ENCODE measurements at places on chromosomes 13 and 19. TPM values are rescaled to one million over a fixed set of nuclear protein-coding genes. Genes with fewer than 3 reads are reported as not detected.

The RUBCNL gene
- 1.1 TPM for total RNA-seq

The TMEM255B gene
- 1.3 TPM for total RNA-seq

The TNFSF13B gene
- 0.46 TPM for total RNA-seq

The ZNF284 gene
- 1.4 TPM for total RNA-seq

- DNase-seq = no peak
Observed at GRCh38 chr13:98541701-98542203, 35.2 kb downstream of the STK24 start.

DNA sequence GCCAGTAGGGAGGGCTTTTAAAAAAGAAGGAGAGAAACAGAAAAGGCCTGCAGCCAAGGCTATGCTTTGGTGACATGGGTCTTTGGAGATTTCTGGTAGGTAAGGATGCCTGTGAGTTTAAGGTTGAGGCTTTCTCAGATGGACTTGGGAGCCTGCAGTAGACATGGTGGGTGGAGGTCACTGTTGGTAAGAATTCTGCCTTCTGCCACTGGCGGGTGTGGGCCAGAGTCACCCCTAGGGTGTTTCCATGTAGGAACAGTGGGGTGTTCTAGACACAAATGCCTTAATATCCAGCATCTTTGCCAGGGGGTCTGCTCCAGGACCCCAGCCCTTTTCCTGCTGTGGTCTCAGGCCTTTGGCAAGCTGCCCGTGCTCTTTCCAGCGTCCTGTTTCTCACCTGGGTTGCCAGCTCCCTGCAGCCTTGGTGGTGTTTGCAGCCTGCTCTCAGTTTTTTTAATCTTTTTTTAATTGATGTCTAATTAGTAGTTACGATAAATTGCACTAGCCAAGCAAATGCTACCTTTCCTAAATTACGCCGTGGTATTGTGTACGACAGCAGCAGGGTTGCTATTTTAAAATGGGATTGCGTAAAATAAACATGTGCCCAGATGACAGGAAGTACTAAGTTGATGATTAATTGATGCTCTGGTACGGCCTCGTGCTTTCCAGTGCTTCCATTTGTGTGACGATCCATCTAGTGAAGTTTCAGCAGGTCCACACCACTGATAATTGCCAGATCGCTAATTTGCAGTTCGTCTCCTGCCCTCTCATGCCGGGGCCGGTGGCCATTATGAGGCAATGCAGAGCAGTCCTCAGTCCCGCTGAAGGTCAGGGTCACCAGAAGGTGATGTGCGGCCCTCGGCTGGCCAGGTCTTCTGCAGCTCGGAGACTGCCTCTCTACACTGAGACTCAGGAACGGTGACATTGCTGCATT is 35.3 kb upstream of the NPAS1 start:
- no peak for DNase-seq

DNA sequence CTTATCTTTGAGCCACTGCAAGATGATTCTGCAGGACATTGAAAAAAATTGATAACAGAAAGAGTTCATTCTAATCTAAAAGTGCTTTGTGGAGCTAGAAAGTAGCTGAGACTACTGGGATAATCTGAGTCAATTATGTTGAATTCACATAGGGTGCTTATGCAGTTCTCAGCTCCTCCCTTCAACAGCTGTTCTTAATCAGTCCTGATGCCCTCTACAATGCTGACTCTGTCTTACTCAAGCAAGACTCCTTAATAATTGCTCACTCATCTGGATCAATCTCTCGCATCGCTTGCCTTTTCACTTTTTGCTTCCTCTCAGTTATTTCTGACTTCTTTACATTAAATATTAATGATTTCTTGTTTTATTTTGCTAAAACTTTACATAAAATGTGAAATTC is 182.1 kb downstream of the PCDH17 start:
- DNase-seq = no peak

DNA sequence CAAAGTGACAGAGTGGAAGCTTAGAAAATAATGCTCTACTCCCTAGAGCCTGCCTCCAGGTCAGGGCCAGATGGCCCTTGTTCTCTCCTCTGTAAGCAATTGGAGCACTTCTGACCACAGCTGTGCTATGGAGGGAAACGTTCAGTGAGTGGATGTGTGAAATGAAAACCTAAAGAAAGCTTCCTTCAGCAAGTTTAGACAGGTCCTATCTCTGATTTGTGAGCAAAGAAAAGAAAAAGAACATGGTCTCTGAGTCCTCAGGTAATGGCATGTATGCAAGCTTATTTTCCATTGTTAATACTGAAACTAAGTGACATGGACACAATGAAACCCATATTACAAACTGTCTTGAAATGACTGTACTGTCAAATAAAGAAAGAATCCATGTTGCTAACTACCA is 1486.8 kb downstream of the EFNB2 start:
- no peak for DNase-seq

DNA sequence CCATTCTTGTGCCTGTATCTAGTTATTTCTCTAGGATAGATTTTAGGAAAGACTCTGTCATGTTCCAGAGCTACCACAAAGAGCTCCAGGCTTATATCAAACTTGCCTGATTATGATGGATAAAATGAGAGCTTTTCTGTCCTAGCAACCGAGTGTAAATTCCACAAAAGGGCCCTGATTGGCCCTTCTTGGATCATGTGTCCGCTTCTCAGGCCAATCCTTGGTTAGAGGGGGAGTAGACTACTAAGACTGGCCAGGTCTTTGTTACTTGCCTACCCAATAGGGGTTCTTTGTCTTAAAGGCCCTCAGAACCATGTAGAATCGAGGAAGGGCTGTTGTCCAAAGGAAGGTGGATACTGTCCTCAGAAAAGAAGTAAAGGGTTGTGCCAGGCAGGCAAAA is 2.4 kb downstream of the DHX34 start:
- DNase-seq = no peak

DNA sequence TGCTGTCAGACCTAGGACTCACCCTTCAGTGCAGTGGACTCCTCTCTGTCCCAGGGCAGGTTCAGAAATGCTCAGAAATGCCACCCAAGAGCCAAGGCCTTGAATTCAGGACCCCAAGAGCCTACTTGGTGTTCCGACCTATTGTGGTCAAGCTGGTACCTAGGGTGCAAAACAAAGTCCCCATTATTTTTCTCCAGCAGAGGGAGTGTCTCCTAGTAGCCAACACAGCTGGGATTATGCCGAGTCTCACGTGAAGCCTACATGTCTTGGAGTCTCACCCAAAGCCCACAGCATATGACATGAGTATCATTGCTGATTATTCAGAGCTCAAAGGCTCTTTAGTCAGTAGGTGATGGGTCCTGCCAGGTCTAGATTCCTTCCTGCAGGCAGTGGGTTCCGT is 671.1 kb upstream of the SPRY2 start:
- DNase-seq = no peak

GRCh38 chr19:1227304-1228054 is 10.3 kb downstream of the CBARP start:
- no peak for DNase-seq

GRCh38 chr19:8575467-8575997 is 1.7 kb downstream of the MYO1F start:
- peak; percentile 47 for DNase-seq

DNA sequence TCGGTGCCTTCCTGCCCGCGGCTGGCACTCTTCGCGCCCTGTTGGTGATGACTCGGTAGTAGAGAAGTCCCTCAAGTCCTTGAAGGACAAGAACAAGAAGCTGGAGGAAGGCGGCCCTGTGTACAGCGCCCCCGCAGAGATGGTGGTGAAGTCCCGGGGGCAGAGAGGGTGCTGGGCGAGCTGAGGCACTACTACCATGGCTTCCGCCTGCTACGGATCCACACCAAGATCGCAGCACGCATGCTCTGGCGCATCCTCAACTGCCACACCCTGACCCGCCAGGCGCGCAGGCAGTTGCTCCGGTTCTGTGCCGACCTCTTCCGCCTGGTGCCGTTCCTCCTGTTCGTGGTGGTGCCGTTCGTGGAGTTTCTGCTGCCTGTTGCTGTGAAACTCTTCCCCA is 11.1 kb downstream of the ZSCAN1 start:
- no peak for DNase-seq

GRCh38 chr19:33794683-33795369 is 1.8 kb upstream of the KCTD15 start:
- no peak for DNase-seq

DNA sequence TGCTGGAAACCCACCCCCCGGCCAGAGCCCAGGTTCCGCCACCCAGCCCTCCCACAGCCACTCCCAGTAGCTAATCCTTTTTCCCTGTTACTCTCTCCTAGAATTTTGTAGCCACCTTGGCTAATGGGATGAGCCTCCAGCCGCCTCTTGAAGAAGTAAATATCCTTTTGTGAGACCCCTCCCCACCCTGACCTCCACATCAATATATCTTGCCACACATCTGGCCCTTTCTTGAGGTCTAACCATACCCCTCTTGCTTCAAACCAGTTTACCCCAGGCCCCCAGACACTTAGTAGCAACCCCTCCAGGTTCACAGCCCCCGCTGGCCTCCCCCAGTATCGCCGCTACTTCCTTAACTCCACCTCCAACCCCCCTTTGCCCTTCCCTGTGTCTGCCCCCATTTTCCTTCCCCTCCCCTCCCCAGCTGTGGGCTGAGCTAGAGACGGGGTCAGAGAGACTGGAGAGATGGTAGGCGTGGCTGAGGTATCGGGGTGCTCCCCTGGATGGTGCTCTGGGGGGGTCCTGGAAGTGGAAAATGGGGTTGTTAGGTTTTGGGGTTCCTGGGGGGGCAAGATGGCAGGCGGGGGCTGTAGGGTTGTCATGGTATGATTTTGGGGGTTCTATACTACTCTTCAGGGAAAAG is 2.8 kb downstream of the PRMT1 start:
- DNase-seq = no peak

- DNase-seq = no peak
Observed at GRCh38 chr19:33580026-33580644, 41.6 kb upstream of the CHST8 start.

GRCh38 chr13:107865643-107866031 is 349.7 kb downstream of the LIG4 start:
- no peak for DNase-seq

DNA sequence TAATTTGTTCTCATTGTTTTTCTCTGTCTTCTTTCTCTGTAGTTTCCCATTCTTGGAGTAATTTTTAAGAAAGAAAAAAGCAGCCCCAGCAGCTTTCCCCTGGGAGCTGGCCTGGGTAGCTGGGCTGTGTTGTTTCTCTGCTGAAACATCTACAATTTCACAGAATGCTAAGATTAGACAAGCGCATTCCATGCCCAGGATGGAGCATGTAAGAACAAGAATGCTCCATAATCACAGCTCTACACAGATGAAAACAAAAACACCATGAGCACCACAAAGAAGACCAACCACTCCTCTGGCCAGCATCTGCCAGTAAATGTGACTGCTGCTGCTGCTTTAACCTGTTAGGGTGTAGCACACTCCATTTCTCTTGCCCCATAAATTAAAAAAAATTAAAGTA is 239.2 kb upstream of the SLITRK1 start:
- DNase-seq = no peak

GRCh38 chr13:113553511-113554332 is 30.8 kb upstream of the TFDP1 start:
- DNase-seq = no peak

DNA sequence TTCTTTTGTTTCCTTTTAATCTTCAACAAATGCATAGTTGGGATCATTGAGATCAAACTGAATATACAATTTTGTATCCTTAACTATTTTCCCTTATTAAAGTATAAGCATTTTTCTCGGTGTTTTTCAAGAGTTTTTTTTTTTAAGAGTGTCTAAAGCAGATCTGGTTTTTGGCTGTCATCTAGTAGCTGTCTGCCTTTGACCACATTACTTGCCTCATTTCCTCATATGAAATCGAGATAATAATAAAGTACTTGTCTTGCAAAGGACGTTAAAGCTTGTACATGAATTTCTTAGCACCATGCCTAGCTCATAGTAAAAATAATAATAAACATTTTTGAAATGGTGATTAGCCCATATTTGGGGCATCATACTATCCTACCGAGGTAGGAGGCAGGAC is 121.2 kb downstream of the PDS5B start:
- no peak for DNase-seq

DNA sequence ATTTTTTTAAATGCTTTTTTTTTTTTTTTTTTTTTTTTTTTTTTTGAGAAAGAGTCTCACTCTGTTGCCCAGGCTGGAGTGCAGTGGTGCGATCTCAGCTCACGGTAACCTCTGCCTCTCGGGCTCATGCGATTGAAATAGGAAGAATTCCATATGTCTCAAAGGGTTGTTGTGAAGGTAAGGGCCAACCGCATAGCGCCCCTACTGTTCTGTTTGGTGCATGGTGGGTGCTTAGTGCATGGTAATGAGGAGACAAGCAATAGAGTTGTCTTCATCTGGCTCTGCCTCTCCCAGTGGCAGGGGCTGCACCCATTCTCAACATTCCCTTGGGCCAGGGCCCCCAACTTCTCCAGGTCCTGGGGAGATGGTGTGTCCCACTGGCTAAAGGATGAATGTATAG is 68.7 kb downstream of the RASL11A start:
- peak; percentile 32 for DNase-seq

- DNase-seq = no peak
Observed at GRCh38 chr13:64510747-64511146, 2719.4 kb downstream of the PCDH9 start.

DNA sequence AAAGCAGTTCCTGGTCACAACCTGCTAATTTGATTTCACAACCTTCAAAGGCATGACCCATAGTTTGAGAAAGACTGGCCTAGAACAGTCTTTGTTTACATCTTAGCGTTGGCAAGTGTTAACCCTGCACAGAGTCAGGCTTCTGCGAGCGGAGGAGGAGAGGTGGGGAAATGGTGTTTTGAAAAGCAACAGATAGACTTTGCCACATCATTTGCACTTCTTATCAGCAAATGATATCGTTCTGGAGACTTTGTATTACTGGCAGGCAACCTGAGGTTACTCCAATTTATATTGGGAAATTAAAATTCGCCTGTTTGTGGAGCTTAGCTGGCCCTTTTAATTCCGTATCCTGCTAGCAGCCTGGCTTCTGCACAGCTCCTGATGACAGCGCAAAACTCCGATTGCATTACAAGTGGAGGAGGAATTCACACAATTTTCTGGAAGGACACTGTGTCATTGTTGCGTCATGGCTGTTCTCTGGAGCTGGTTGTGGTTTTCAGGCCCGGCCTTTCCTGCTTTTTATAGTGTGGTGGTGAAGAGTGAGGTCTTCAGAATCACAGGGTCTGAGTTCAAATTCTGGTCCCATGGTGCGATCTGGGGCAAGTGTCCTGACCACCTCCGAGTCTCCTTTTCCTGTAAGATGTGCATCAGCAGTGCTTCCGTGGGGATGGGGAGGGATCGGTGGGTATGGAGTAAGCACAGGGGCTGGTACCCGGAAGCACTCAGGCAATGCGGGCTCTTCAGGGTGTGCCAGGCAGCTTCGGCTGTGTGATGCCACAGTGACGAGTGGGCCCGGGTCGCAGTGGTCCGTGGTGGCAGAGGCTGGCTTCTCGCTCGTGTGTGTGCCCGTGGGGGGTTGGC is 49.1 kb upstream of the EHD2 start:
- DNase-seq = no peak

GRCh38 chr13:87656306-87656705 is 14.9 kb upstream of the SLITRK5 start:
- no peak for DNase-seq

All from activated T-cell treated with anti-CD3 and anti-CD28 coated beads, Interleukin-2, amount 50 U/mL, for 4 hours (primary cell).